ENCODE measurements at places on chromosomes 12 and 14. TPM values are rescaled to one million over a fixed set of nuclear protein-coding genes. Genes with fewer than 3 reads are reported as not detected.

DNA sequence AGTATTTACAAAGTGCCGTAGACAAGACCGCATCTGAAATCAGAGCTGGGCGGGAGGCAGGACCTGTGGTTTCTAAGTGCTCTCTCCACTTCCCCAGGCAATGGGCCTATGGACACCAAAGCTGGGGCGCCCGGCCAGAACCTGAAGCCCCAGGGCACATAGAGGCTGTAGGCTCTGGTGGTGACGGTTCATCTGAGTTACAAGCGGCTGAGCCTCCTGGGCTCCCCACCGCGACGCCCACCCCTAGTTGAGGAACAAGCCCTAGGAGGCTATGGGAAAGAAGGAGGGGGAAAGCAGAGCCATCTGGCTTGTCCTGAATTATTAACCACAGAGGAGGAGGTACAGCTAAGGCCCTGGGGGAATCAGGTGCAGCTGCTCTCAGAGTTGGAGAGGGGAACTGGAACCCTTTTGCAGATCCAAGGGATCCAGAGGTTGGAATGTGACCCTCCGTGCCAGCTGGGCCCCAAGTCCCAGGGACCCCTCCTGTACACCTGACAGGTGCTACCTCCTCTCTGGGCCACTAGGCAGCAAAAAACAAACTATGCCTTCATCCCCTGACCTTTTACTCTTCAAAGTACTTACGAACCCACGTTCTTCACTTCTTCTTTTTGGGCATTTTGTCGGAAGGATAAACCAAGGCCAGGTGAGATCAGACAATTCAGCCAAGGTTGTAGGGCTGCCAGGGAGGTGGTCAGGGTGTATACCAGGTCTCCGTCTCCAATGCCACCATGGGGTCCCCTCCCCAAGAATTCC is 77.2 kb downstream of the ARL6IP4 start:
- no peak for DNase-seq

DNA sequence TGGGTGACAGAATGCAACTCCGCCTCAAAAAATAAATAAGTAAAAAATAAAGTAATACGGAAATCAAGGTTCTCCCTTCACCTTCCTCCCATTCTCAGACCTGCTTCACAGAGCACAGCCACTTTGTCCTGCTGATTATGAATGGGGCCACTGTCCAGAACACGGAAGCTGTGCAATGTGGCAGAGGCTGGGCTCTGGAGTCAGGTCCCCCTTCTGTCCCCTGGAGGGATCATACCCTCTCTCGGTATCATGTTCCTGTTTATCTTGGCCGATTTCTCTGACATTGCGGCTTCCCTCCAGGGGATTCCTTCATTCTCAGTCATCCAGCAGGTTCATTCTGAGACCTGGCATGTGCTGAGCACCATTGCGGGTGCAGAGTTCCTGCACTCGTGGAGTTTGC is 11.3 kb downstream of the PPP2R5C start:
- DNase-seq: no peak

- DNase-seq: peak; percentile 73
Observed at GRCh38 chr12:98373025-98373554, 142.3 kb upstream of the TMPO start.

Gene SCNN1A
- 0.22 TPM for total RNA-seq

Gene INSM2
- total RNA-seq: not detected

All from lung microvascular endothelial cell (primary cell).